T-helper 17 cell (primary cell): ENCODE measurements at places on chromosomes 2 and 18.

DNA sequence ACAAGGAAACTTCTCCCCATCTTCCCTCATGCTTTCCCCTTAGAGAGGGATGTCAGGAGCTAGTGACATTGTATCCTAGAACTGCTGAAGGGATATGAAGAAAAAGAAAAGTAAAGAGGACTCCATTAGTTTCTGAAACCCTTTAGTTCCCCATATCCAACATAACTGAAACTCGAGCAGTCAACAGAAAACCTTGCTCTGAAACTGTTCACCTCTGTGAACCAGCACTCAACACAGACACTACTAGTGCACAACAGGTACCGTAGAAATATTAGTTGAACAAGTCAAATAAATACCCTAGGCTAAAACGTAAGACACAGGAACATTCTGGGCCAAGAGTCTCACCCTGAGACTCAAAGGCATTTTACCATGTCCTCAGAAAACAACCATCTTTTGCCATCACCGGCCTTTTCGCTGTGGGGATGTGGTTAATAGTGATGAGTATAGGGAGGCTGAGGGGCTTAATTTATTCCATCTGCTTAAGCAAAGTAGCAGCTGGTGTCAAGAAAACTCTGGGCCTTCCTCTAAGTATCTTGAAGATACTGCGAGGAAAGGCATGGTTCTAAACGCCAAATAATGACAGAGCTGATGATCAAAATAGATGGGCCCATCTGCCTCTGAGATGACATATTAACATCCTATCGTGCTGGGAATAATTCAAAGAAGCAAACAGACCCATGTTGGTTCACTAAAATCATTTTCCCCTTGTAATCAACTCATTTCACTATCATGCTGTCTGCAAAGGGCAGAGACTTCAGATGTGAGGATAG is 156.8 kb downstream of the STK39 start:
- DNase-seq, result no peak
- peaks cover 4% of the 10 kb centered on the region for H3K36me3 ChIP-seq
- H3K4me3 ChIP-seq, result no peak overlapping the region
- H3K4me1 ChIP-seq, result peaks cover 6% of the 10 kb centered on the region

- H3K4me1 ChIP-seq, result no peaks in the 10 kb centered on the region
- H3K27me3 ChIP-seq, result no peaks in the 10 kb centered on the region
- H3K4me3 ChIP-seq, result no peak overlapping the region
- no peaks in the 10 kb centered on the region for H3K36me3 ChIP-seq
Measured at GRCh38 chr2:228613133-228613850, 431.8 kb upstream of the SPHKAP start.

- H3K27ac ChIP-seq, result peak overlapping the region; percentile 53
- H3K4me3 ChIP-seq, result no peak overlapping the region
- no peaks in the 10 kb centered on the region for H3K27me3 ChIP-seq
- H3K36me3 ChIP-seq, result no peaks in the 10 kb centered on the region
- peaks cover 41% of the 10 kb centered on the region for H3K4me1 ChIP-seq
Measured at GRCh38 chr2:65062843-65063825, 6.9 kb downstream of the CEP68 start.

- no peak for DNase-seq
- no peaks in the 10 kb centered on the region for H3K27me3 ChIP-seq
- H3K27ac ChIP-seq, result no peak overlapping the region
- no peaks in the 10 kb centered on the region for H3K36me3 ChIP-seq
- no peak overlapping the region for H3K4me3 ChIP-seq
Measured at GRCh38 chr18:62964432-62964831, 249.1 kb downstream of the PHLPP1 start.

DNA sequence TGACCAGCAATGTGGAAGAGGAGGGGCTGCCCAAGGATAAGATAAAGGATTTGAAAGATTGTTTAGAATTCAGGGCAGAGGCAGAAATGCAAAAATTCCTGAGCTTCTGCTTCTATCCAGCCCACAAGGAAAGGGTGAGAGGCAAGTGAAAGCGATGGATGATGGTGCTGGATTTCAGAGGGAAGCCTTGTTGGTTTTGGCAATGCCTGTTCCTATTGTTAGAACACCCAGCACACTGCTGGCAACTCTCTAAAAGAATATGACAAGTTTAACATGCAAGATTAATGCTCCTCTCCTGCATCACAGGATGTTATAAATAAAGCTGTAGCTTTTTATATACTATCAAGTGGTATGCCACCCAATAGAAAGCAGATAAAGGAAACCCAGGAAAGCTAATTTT is 92.6 kb downstream of the ZNF385B start:
- H3K27me3 ChIP-seq, result peaks cover 9% of the 10 kb centered on the region
- no peaks in the 10 kb centered on the region for H3K4me1 ChIP-seq
- DNase-seq, result no peak
- H3K27ac ChIP-seq, result no peak overlapping the region
- no peaks in the 10 kb centered on the region for H3K36me3 ChIP-seq

DNA sequence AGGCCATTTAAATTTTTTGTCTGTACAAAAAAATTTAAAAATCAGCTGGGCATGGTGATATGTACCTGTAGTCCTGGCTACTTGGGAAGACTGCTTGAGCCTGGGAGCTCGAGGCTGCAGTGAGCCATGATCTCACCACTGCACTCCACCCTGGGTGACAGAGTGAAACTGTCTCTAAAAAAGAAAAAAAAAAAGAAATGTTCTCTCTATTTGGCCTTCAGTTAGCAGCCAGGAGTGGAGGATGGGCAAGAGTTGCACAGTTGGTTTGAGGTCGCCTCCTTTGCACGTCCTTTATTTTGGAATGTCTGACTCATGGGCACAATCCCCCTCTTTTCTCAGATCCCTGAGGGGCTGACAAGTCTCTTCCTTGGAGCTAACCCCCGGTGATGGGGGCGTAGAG is 26.3 kb downstream of the ITM2C start:
- no peaks in the 10 kb centered on the region for H3K36me3 ChIP-seq
- no peak overlapping the region for H3K27ac ChIP-seq
- peaks cover 58% of the 10 kb centered on the region for H3K27me3 ChIP-seq
- H3K4me1 ChIP-seq, result peaks cover 10% of the 10 kb centered on the region
- no peak overlapping the region for H3K4me3 ChIP-seq

GRCh38 chr2:201909961-201910361 is 103.6 kb downstream of the CDK15 start:
- H3K4me3 ChIP-seq, result no peak overlapping the region
- peaks cover 3% of the 10 kb centered on the region for H3K36me3 ChIP-seq
- DNase-seq, result no peak
- H3K27ac ChIP-seq, result peak overlapping the region; percentile 27
- peaks cover 20% of the 10 kb centered on the region for H3K27me3 ChIP-seq

GRCh38 chr18:58336605-58337004 is 292.3 kb downstream of the ALPK2 start:
- no peak overlapping the region for H3K27ac ChIP-seq
- H3K36me3 ChIP-seq, result peaks cover under 1% of the 10 kb centered on the region
- H3K4me3 ChIP-seq, result no peak overlapping the region
- H3K27me3 ChIP-seq, result peaks cover 5% of the 10 kb centered on the region

GRCh38 chr2:46850742-46851141 is 64.9 kb downstream of the MCFD2 start:
- no peak for DNase-seq
- H3K27ac ChIP-seq, result no peak overlapping the region

DNA sequence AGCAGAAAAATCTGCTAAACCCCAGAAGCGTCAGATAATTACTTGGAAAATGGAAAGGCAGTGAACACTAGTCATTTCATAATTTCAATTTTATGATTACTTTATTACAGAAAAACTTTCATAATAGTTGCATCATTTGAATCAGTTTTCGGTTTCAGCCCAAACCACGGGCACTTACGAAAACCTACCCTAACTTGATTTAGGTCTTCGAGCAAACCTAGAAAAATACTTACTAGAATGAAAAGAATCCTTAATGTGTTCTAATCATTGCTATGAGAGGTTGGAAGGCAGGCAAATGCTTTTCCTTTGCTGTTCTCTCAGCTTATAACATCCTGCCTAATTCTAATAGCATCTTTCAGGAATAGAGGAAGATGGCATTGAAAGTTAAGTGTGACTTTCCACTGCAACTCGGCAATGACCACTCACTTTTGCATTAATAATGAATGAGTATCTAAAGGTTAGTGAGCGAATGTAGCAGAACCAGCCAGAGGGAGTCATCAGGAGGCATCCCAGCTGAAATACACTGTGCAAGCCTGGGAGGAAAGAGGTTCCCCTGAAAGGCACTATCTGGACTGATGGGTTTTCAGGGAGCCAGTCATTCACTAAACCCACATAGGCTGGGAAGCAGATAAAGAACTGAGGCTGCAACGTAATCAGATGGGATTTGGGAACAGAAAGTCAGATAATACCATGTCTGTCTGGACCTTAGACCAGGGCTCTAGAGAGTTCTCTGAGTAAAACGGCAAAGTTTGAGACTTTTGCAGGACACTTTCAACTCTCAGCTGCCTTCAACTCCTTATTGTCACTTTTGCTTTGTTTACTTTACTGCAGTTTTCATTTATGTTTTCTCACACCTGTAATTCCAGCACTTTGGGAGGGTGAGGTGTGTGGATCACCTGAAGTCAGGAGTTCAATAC is 520.8 kb downstream of the RNF144A start:
- no peak overlapping the region for H3K27ac ChIP-seq
- H3K4me3 ChIP-seq, result peak overlapping the region; percentile 16
- peaks cover 3% of the 10 kb centered on the region for H3K4me1 ChIP-seq
- no peaks in the 10 kb centered on the region for H3K27me3 ChIP-seq
- H3K36me3 ChIP-seq, result no peaks in the 10 kb centered on the region

- no peaks in the 10 kb centered on the region for H3K36me3 ChIP-seq
- no peak overlapping the region for H3K4me3 ChIP-seq
- peaks cover 14% of the 10 kb centered on the region for H3K27me3 ChIP-seq
- DNase-seq, result no peak
- H3K4me1 ChIP-seq, result no peaks in the 10 kb centered on the region
Measured at GRCh38 chr18:10304853-10305252, 149.6 kb upstream of the APCDD1 start.

GRCh38 chr2:219709331-219709761 is 81.9 kb downstream of the SLC4A3 start:
- H3K27me3 ChIP-seq, result peaks cover 48% of the 10 kb centered on the region
- H3K36me3 ChIP-seq, result peaks cover 2% of the 10 kb centered on the region
- H3K4me3 ChIP-seq, result no peak overlapping the region
- no peak for DNase-seq
- H3K27ac ChIP-seq, result no peak overlapping the region

GRCh38 chr18:63765837-63766236 is 9.4 kb upstream of the SERPINB7 start:
- H3K4me3 ChIP-seq, result no peak overlapping the region
- DNase-seq, result no peak
- H3K27me3 ChIP-seq, result no peaks in the 10 kb centered on the region
- peaks cover 2% of the 10 kb centered on the region for H3K36me3 ChIP-seq
- H3K4me1 ChIP-seq, result no peaks in the 10 kb centered on the region

DNA sequence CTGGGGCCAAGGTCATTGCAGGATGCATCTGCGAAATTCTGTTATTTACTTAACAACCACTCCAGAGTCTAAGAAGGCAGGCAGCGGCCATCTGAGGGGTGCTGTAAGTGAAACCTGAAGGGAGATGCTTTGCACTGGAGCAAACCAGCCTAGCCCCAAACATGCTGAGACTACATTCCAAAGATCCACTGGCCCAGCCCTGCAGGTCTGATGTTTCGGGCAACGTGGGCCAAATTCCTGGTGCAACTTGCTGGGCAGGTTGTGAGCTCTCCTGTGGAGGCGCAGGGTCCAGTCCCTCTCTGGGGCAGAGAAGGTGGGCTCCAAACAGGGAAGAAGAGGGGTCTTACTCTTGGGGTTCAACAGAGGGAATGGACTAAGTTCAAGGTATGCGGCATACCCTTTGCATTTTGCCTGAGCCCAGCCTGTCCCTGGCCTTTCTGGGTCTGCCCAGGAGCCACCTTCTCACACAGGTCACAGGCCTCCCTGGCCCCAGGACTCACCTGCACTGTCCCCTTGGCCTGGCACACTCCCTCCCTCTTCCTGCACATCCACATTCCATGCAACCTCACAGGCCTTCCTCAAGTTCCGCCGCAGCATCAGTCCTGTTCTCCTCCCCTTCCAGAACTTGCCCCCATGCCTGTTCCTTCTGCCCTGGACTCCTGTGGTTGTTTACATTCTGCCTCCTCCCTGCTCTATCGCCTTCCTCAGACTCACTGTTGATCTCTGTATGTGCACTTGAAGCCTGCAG is 5.1 kb upstream of the MAL start:
- peaks cover 2% of the 10 kb centered on the region for H3K36me3 ChIP-seq
- H3K4me1 ChIP-seq, result peaks cover 25% of the 10 kb centered on the region
- H3K27me3 ChIP-seq, result no peaks in the 10 kb centered on the region
- DNase-seq, result no peak
- no peak overlapping the region for H3K4me3 ChIP-seq

DNA sequence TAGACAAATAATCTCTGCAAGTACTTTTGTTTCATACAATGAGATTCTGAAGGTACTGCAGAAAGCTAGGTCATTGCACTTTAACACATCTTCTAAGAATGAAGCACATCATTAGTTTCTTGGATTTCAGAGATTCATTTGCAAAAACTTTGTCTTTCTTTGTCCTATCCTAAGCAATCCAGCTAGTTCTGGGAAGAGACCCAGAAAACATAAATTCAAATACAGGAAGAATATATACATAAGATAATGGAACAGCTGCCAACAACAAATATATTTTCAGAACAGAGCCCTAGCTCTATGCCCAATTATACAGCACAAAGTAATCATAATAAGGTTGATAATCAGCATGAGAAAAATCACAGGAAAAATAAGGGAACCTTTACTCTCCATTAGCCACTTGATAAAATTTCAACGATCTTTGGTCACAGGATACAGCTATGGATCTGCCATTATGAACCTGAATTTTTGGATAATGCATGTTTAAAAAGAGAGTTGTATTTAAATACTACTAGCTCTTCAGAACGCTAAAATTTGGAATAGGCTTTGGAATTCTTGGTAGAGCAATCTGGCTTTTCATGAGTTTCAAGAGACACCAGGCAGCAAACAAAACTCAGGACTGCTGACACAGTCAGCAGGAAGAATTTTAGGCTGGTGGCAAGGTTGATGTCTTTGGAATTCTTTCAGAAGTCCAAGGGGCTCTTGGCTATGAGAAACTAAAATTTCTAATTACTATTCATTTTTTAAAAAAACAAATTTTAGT is 250.4 kb upstream of the SMIM21 start:
- H3K27ac ChIP-seq, result no peak overlapping the region
- DNase-seq, result no peak
- no peaks in the 10 kb centered on the region for H3K4me1 ChIP-seq
- H3K27me3 ChIP-seq, result peaks cover 24% of the 10 kb centered on the region
- no peak overlapping the region for H3K4me3 ChIP-seq

GRCh38 chr2:8202132-8202531 is 479.7 kb upstream of the ID2 start:
- H3K27me3 ChIP-seq, result no peaks in the 10 kb centered on the region
- H3K27ac ChIP-seq, result no peak overlapping the region
- no peak overlapping the region for H3K4me3 ChIP-seq

- peaks cover 2% of the 10 kb centered on the region for H3K36me3 ChIP-seq
- no peaks in the 10 kb centered on the region for H3K27me3 ChIP-seq
- no peak for DNase-seq
- no peak overlapping the region for H3K27ac ChIP-seq
- H3K4me3 ChIP-seq, result peak overlapping the region; percentile 31
- peaks cover 4% of the 10 kb centered on the region for H3K4me1 ChIP-seq
Measured at GRCh38 chr2:44778671-44779476, 162.6 kb upstream of the SIX3 start.

DNA sequence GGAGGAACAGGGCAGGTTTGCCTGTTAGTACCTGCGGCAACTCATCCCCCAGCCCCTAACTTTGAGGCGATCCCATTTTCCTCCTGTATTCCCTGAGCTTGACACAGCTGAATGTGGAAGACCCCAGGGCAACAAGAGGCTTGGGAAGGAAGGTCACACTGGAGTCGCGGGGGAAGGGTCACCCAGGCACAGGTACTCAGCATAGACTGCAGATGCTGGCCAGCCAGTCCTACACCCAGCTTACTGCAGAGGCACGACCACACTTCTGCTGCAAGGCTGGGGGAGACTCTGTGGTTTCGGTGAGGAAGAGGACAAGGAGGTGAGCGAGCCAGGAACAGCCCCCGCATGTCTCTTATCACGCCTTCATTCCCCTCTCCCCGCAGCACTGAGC is 91.5 kb downstream of the MALT1 start:
- peaks cover 31% of the 10 kb centered on the region for H3K4me1 ChIP-seq
- peaks cover 37% of the 10 kb centered on the region for H3K27me3 ChIP-seq
- no peak overlapping the region for H3K27ac ChIP-seq
- no peak overlapping the region for H3K4me3 ChIP-seq
- no peak for DNase-seq
